T-helper 2 cell (primary cell): ENCODE measurements at places on chromosomes 1 and 21.

GRCh38 chr1:152866321-152866720 is 6.5 kb downstream of the LCE7A start:
- no peak for DNase-seq

- no peak for DNase-seq
Observed at GRCh38 chr1:171343727-171344472, 29.9 kb downstream of the FMO4 start.

GRCh38 chr1:34984793-34985608 is at the start of gene TMEM35B:
TMEM35B (minus strand) TSS chr1:34985347; CDS start chr1:34985305, 42 bp downstream.
- DNase-seq, result peak; percentile 83

GRCh38 chr1:172638249-172638648 is 20.7 kb upstream of the FASLG start:
- DNase-seq, result no peak

GRCh38 chr1:72105201-72105600 is 177.1 kb downstream of the NEGR1 start:
- DNase-seq, result no peak

- DNase-seq, result no peak
Observed at GRCh38 chr1:113835686-113836290, 23.5 kb upstream of the RSBN1 start.

DNA sequence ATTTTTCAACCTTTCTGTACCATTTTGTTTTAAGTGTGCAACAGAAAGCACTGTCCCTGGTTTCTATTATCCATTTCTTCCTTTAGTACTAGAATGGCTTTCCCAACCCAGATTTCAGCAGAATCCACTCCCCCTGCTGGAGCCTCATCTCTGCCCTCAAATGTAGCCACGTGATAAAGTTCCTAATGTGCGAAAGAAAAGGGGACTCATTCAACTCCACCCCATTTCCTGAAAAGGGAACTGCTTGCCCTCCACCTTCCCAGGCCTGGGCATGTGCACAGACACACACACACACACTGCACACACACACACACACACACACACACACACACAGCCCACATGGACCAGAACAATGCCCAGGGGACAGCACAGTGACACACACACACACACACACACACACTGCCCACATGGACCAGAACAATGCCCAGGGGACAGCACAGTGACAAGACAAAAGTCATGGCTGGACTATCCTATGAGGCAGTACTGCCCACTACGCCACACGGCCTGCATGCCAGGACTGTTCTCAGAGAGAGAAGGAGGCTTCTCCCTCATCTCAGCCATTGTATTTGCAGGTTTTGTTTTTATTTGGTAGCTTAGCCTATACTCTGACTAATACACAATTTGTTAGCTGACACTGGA is 33.2 kb downstream of the PACC1 start:
- DNase-seq, result no peak

DNA sequence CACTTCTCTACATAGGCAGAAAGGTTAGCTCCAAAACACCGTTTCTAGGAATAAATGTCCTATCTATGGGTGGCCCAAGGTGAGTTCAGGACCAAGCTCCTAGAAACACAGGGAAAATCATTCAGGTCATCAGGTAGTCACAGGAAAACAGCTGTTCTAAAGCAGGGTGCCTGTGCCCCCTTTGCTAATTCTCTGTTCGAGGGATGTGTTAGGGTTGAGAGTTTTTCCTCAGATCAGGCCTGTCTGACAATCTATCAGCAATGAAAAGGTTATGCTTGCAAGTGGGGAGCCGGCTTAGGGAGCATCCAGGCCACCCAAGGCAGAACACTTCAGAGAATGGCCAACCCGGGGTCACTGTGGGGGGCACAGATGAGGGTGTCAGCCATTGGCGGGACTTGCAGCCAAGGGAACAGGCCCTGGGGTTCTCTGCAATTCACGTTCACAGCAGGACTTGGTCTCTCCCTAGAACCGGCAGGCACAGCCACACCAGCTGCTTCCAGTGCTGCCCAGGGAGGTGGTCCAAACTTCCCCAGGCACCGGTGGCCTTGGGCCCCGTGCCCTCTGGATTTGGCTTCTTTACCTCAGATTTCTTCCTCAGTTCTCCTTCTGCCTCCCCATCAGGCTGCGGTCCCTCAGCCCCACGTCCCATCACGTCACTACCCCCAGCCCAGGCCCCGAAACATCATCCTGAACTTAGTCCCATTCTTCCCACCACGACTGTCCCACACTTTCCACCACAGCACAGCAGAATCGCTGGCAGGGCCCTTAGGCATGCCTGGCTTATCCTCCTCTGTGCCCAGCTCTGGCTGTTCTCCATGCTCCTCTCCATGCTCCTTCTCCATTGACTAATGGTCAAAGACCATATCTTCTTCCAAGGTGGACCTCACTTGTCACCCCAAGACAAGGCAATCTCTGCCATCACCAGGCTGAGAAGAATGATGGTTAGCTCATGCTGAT is 11.0 kb downstream of the CD2 start:
- DNase-seq, result no peak

DNA sequence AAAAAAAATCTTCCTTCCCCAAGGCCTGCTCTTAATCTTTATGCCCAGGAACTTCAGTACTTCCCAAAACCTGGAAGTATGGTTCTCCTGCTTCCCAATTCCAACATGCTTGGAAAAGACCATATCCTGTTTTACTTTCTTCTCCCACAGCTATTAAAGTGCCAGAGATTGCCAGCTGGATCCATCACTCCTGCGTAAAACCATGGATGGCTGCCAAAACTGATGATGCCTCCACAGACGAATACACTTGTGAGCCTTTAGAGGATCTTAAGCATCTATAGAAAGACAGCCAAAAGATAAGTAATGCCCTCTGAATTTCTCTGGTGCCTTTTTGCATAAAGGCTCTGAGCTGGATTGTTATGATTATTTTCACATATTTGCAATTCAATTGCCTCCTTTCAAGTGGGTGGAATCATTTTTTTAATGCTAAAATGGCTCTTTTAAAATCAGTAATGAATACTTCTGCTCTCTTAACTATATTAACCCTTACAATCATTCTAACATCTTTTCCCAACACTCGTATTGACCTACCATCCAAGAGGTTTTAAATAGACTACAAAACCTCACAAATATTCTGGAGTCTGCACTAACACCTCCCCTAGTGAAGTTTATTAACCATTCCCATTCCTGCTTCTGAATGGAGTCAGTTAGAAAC is 1807.8 kb downstream of the BRINP3 start:
- DNase-seq, result no peak

DNA sequence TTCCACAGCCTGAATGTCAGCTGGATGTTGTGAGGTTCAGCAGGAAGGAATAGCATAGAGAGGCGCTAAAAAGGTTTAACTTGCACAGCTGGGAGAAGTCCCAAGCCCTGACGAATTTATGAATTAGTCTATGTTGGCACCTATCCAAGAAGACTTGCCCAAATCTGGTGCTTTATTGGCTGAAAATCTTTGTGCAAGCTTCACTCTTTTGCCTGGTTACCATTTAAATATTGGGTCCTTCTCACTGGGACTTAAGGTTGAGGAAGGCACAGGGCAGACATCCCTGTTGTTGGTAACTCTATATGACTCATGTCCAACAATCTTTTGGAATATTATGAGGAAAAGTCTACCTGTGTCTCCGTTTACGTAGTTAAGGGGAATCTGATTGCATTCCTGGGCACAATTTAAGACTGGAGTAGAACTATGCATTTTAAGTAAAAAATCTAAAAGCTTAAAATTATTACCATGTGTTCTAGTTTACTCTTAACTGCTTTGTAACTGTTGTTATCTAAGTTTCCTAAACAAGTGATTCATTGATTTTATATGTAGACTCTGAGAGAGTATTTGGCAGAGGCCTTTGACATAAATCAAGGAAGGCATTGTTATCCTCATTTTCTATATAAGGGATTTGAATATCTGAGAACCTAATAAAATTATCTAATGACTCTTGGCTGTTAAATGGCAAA is 181.7 kb upstream of the DPYD start:
- no peak for DNase-seq

DNA sequence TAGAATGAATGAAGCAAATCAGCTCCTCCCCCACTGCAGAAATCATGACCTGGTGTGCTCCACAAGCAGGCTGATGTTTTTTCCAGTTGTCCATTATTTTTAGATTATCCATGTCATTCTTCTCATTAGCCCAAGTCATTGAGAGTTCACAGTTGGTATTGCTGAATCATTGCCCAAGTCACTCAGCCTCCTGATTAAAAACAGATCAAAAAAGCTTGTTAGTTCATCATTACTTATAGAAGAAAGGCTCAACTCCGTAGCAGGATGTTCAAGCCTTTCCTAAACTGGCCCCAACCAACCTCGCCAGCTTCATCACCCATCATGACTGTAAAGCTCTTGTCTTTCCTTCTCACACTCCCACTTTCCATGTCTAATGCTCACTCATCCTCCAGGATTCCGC is 161.3 kb upstream of the CTTNBP2NL start:
- DNase-seq, result no peak

- DNase-seq, result peak; percentile 55
Observed at GRCh38 chr1:182841368-182841988, 2.3 kb downstream of the DHX9 start.

- DNase-seq, result no peak
Observed at GRCh38 chr1:247274605-247275256, 18.9 kb downstream of the VN1R5 start.

GRCh38 chr1:37415611-37416244 is 58.7 kb upstream of the ZC3H12A start:
- no peak for DNase-seq

- DNase-seq, result no peak
Observed at GRCh38 chr1:203173011-203173555, 2.5 kb downstream of the MYBPH start.

DNA sequence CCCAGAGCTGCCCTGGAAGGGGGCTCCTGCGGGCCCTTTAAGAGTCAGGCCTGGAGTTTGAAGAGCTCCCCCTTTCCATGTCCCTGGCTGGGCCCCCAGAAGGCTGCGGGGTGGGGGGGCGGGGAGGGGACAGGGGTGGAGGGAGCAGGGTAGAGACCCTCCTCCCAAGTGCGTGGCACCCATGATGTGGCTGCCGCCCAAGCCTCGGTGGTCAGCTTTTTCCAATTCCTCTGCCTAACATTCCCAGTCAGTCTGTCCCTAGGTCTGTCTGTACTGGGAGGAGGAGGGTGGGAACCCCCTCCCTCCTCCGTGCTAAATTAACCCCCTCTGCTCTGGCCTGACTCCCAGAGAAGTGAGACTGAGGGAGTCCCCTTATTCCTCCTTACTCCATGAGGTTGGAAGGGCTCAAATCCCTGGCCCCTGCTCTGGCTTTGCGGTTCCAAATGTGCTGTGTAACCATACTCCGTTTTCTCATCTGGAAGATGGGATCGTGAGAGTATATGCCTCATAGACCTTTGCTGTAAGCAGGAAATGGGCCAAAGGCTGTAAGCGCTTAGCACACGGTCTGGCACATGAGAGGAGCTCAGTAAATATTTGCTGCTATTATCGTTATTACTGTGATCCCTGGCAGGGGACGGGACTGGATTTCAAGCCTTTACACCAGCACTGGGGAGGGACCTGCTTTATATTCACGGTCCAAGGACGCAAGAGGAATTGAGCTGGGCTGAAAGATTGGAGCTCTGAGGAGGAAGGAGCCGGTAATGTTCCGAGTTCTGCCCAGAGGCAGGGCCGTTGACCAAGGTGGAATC is 658 bp upstream of the COL16A1 start:
- no peak for DNase-seq

- no peak for DNase-seq
Observed at GRCh38 chr1:211632117-211632807, 43.2 kb downstream of the NEK2 start.

DNA sequence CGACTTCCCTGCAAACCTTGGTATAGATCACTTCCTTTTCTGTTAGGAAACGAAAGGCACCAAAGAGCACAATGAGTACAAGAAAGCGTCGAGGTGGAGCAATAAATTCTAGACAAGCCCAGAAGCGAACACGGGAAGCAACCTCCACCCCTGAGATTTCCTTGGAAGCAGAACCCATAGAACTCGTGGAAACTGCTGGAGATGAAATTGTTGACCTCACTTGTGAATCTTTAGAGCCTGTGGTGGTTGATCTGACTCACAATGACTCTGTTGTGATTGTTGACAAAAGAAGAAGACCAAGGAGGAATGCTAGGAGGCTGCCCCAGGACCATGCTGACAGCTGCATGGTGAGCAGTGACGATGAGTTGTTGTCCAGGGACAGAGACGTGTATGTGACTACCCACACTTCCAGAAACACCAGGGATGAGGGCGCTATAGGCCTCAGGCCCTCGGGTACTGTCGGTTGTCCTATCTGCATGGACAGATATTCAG is 18.5 kb downstream of the FAM89A start:
- DNase-seq, result no peak

GRCh38 chr1:19044975-19045831 is 88.7 kb upstream of the IFFO2 start:
- no peak for DNase-seq

DNA sequence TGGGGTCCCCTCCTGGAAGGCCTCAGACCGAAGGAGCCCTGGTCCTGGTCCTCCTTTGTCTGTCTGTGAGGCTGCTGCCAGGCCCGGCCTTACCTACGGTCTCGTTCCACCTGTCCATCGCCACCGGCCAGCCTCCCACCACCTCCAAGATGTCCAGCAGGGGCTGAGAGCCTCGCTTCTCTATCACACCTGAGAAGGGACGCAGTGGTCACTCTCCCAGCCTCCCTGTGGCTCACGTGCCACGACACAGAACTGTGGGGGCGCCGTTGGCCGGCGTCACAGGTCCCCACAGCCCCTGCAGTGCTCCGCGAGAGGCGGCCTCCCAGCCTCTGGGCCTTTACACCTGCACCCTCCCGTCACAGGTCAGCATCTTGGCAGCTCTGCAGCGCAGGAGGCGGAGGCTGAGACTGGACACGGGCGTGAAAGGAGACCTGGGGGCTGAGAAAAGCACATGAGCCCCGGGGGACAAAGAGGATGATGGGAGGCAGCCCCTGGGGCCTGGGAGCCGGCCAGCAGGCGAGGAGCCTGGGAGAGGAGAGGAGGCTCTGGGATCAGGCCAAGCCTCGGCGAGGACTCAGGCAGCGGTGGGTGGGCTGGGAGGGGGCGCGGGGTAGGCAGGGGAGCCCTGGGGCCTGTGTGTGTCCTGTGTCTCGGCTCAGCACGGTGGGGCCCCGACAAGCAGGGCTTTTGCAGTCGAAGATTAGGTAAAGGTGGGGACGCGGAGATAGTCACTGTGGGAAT is 20.5 kb downstream of the PRXL2B start:
- no peak for DNase-seq

GRCh38 chr1:173913111-173913510 is 4.0 kb downstream of the SERPINC1 start:
- no peak for DNase-seq

- no peak for DNase-seq
Observed at GRCh38 chr1:167716000-167716271, 5.8 kb upstream of the MPZL1 start.
